ENCODE measurements at places on chromosomes 3 and 15.

DNA sequence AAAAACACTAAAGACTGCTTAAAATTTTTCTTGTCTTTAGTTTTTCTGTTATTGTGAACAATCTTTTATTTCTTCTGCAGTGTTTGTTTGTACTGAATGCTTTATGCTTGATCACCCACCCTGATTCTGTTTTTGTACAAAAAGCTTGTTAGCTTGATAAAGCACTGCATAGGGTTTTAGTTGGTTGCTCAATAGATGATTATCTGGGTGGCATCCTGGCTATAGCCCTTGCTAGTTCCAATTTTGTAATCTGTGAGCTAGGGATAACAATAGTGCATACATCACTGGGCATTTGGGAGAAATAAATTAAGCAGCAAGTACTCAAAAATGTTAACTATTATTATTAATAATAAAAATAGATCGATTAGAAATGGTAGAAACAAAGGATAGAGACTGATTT lies 102.3 kb downstream of the ZPLD1 start:
- DNase-seq: no peak

DNA sequence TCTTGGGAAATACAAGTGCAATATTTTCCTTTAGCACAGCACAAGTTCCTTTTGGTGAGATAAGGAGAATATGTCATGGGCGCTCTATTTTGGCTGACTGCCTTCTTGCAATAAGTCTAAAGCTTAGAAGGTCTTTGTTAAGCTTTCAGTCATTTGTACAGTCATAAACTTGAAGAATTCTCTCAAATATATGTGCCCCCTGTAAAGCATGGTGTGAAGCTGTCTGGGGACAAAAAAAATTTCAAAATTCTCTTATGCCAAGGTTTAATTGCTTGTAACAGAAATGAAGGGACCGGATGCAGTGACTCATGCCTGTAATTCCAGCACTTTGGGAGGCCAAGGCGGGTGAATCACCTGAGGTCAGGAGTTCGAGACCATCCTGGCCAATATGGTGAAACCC lies 21.7 kb upstream of the ARID3B start:
- no peak for DNase-seq

- DNase-seq: no peak
These were observed 613.1 kb downstream of the SI start for GRCh38 chr3:164465172-164465571.

- no peak for DNase-seq
These were observed 50.2 kb downstream of the RARB start for GRCh38 chr3:25478211-25478757.

- DNase-seq: peak; percentile 20
These were observed 3.0 kb downstream of the PLA1A start for GRCh38 chr3:119600732-119601131.

DNA sequence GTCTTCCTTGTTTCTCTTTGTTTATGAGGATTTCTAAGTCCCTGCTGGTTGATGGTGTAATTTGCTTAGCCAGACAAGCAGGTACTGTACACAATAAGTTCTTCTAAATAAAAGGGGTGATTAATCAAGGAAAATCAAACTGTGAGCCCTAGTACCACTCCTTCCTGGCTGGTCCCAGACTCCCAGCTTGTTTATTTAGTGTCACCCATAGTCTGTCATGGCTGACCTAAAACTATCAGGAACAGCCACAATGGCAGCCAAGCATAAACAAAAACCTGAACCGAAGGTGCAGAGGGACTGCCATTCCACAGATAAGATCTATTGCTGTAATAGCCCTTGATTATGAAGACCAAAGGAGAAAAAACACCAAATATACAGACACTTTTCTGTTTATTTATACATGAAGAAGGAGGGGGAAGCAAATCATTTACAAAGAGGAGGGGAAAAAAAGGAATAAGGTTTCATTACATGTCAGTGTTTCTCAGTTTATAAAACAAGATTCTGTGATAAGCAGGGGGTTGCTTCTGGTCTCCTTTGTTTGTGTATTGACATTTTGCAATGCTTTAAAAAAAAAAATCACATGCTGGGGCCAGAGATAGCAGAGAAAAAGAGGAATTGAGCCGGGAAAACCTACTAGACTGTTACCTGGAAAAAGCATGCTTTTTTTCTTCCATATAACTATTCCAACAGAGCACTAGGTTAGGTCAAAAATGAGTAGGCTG lies 182.4 kb upstream of the DPH6 start:
- DNase-seq: no peak

DNA sequence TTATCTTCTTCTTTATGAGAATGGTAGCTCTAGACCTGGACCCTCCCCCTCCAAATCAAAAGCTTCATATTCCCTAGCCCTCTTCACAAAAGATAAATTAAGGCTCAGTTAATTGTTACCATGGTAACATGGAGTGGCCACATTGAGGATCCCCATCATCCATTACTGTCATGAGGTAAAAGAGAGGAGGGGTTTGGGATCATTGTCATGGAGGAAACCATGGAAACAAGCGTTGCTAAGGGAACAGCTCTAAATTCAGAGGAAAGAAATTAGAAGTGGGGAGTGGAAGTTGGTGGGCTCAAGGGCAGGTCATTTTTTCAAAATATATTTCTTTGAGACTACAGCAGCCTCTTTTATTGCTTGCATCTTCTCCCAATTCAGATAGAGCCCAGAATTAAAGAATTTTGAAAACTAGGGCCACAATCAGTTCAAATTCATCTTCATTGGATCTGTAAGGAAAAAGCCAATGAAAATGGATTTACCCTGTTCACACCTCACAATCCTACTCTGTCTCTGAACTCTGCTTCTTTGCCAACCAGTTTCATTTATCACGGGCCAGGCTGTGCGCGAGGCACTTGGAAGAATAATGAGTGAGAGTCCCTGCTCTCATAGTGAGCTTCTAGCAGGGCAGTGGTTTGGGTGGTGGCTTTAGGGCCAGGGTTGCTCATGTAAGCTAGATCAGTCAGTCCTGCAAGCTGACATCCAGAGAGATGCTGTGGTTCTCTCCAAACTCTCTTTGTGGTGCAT lies 11.6 kb upstream of the AEN start:
- no peak for DNase-seq

- DNase-seq: no peak
These were observed 204.5 kb downstream of the AKAP13 start for GRCh38 chr15:85584872-85585271.

DNA sequence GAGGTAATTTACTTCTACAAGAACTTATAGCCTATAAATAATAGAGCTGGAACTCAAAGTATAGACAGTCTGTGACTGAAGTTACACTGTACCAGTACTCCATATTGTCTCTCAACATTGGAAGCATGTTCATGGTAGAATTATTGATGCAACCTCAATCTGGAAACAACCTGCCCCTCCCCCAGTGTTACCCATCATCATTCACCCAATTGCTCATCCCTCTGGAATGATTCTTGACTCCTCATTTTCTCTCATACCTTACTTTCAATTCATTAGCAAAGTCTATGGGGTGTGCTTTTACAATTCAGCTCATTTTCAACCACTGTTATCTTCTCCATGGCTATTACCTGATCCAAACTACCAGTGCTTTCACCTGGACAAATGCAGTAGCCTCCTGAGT lies 151.7 kb downstream of the CPNE4 start:
- no peak for DNase-seq

DNA sequence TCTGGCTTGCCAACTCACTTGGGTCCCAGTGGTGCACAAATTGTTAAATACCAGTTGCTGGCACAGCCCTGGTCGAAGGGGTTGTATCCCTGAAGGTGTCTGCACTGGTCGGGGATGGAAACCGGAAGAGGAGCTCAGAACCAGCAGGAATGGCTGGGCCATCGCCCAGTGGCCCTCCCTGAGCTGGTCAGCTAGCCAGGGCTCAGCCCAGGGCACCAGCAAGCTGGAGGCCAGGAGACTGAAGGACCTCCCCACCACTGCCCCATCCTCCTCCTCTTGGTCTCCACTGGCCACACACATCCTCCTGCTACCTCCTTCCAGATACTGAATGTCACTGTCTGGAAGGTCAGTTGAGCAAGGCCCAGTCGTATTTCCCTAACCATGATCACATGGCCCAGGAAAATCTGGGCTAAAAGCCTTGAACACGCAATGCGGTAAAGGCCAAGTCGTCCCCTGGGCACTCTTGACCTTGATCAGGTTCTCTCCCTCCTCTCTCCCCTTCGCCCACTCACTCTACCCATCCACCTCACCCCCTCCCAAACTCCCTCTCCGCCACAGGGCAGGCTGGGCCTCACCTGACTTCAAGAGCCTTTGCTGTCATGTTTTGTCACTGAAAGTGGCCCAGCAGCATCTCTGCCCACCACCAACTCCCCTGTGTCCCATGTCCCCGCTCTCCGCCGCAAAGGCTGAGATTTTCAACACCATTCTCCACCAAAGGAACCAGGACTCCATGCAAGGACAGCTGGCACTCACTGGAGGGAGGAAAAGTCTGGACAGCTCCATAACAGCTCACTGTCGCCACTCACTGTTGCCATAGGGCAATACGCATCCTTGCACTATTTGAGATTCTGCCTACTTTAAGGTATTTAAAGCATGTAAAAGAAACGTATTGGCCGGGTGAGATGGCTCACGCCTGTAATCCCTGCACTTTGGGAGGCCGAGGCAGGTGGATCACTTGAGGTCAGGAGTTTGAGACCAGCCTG lies 12.1 kb downstream of the ZDHHC19 start:
- no peak for DNase-seq

DNA sequence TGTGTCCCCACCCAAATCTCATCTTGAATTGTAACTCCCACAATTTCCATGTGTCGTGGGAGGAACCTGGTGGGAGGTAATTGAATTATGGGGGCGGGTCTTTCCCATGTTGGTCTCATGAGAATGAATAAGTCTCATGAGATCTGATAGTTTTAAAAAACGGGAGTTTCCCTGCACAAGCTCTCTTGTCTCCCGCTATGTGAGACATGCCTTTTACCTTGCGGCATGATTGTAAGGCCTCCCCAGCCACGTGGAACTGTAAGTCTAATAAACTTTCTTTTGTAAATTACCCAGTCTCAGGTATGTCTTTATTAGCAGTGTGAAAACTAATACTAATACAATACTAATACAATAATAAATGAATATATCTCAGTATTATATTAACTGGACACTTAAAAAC lies 9.9 kb upstream of the YEATS2 start:
- DNase-seq: no peak

- DNase-seq: peak; percentile 58
These were observed 11.7 kb downstream of the BCL2L10 start for GRCh38 chr15:52100807-52101442.

GRCh38 chr3:100545371-100545770 lies 53.0 kb downstream of the TMEM45A start:
- DNase-seq: no peak

DNA sequence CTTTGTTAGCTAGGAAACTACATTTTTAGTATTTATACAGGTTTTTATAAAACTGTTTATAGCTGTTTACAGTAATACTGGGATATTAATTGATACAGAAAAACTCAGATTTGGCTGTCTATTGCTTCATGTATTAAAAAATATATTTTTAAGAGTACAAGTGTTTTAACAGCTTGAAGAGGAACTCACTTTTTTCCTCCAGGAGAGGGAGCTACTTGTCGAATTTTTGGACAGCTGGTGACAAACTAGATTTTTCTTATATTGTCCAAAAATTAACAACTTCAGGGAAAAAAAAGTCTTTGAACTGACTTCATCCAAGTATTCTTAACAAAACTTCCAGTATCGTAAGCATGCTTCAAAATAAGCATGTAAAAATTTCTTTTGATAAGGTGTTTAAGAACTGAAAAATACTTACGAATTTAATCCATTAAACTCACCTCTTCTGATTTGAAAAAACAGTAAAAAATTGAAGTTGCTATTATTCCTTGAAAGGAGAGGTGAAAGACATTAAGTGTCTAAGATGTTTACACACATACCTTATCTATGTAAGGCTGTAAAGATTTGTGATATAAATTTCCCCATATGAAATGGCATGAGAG lies 4.0 kb downstream of the DIPK2A start:
- DNase-seq: no peak

DNA sequence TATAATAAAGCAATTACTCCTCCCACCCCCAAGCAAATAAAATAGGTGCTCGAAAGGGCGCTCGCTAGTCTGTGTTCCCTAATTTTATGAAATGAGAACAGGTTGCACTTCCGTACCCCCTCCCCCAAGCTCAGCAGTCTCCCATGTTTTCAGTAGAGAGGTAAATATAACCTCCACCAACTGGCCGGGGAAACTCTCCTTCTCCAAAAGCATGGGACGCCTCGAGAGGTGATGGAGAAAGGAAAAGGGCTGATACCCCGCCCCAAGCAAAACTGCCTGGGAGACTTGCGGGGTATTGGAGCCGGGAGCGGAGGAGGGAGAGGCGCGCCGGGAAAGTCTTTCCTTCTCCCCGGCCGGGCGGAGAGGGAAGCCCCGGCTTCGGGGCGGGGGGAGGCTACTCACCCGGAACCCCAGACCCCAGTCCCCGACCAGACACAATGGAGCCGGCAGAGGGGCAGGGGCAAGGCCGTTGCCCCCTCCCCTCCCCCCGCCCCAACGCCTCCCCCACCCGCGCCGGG lies 605 bp downstream of the DCUN1D1 start:
- peak; percentile 1 for DNase-seq

GRCh38 chr3:191627064-191627463 lies 166.1 kb downstream of the PYDC2 start:
- DNase-seq: no peak

DNA sequence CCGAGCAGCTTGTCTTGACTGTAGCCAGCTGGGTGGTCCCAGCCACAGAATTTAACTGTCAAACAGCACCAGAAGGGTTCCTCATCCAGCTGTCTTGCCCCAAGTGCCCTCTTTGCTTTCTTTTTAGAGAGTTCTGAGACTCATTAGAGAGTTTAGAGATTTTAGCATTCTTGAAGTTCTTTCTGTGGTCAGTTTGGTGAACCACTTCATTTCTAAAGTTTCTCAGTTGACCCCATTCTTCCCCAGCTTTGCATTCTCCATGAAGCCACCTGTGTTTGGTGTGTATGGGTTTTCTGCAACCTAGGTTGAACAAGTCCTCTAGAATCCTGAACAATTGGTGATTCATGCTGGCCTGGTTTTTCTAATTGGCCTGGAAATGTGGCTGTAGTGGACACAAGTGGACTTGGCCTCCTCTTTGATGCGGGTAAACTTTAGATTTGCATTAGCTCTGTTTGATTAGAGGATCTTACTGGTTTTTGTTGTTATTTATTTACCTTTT lies 33.7 kb downstream of the FLNB start:
- DNase-seq: no peak

DNA sequence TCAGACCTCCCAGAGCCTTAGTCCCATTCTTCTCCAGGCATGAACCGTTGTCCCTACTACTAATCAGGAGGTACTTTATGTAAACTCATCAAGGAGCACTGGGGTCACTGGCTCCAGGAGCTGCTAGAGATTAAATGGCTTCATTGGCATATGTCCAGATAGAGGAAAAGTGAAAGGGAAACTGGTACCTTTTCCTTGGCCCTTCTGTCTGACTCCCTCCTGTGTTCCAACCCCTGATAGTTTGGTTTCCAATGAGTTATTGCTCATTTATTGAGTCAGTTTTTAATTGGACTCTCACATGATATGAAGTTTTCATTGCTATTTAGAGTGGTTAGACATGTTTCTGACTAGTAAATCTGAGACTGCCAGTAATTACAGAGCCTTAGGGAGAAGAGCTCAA lies 130.5 kb upstream of the BFSP2 start:
- no peak for DNase-seq

- peak; percentile 45 for DNase-seq
These were observed 195.4 kb downstream of the OPA1 start for GRCh38 chr3:193788189-193788991.
